Ascending aorta (tissue), 2 donors: ENCODE measurements at places on chromosomes 16 and 17. TPM values are rescaled to one million over a fixed set of nuclear protein-coding genes. Genes with fewer than 3 reads are reported as not detected.

Gene BCAS3
- 75.9 TPM for total RNA-seq

Gene KRT9
- not detected for total RNA-seq

Gene SNAI3
- not detected for total RNA-seq

Gene HSPB9
- not detected for total RNA-seq

- H3K4me3 ChIP-seq = no peak overlapping the region
- no peaks in the 10 kb centered on the region for H3K27me3 ChIP-seq
- H3K27ac ChIP-seq = no peak overlapping the region
- H3K4me1 ChIP-seq = no peaks in the 10 kb centered on the region
- H3K36me3 ChIP-seq = no peaks in the 10 kb centered on the region
These were observed 3.5 kb upstream of the CES4A start for GRCh38 chr16:66984892-66985311.

DNA sequence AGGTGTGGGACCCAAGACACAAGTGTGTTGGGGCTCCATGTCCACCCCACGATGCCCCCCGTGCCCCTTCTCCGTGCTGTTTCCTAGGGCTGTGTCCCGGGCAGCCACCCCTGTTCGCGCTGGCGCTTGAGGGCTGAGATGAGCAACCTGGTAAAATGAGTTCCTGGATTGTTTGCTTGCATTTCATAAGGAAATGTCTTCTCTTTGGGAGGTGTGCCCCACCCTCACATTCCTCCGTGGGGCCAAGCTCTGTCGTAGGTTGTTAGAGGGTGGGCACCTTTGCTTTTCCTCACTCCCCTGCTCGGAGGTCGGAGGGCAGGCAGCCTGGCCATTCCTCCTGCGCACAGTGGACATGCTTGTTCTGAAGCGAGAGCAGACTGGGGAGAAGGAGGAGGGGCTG is 171.3 kb upstream of the CHMP6 start:
- no peaks in the 10 kb centered on the region for H3K4me1 ChIP-seq
- H3K27ac ChIP-seq = no peak overlapping the region
- H3K36me3 ChIP-seq = no peaks in the 10 kb centered on the region
- H3K4me3 ChIP-seq = no peak overlapping the region
- no peaks in the 10 kb centered on the region for H3K27me3 ChIP-seq

- no peak overlapping the region for H3K27ac ChIP-seq
- no peak for DNase-seq
- H3K27me3 ChIP-seq = no peaks in the 10 kb centered on the region
- H3K4me3 ChIP-seq = no peak overlapping the region
- H3K36me3 ChIP-seq = no peaks in the 10 kb centered on the region
- no peaks in the 10 kb centered on the region for H3K4me1 ChIP-seq
These were observed 15.5 kb downstream of the SPACA3 start for GRCh38 chr17:33007186-33007585.
